ENCODE measurements at places on chromosomes 2 and 18.

DNA sequence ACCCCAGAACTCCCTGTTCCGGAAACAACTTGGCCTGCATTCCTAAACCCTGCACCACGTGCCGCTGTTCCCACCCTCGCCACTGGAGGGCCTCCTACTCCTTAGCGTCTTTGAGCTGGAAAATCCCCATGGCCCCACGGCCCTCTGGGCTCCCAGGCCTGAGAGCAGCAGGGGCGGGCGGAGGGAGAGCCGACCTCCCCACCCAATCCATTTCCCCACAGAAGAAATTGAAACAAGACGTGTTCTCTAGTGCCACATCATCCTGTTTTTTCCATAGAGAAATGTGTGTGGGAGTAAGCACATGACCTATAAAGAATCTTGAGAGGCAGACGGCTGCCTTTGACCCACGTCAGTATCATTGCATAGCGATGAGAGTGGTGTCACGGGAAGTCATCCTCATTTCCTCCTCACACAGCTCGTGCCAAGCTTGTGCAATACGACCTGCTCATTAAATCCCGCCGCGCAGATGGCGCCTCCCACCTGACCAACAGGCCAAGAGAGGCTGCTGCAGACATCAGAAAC lies 79.2 kb downstream of the LAMA1 start:
- DNase-seq: no peak

DNA sequence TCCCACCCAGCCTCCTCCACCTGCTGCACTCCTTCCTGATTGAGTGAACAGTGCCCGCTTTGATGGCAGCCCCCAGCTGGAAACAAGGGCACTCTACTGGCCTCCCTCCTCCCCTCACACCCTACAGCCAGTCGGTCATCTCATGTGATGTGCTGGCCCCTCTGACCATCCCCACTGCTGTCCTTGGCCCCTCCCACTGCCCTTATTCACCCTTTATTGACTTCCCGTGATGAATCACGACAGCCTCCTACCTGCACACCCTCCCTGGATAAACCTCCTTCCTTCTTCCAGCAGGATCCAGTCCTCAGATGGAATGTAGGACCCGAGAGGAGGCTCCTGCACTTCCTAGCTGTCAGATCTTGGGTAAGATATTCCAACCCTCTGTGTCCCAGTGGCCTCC lies 186.5 kb upstream of the SH3BP4 start:
- no peak for DNase-seq

- DNase-seq: no peak
Measured at GRCh38 chr2:17539611-17540092, 844 bp upstream of the VSNL1 start.

DNA sequence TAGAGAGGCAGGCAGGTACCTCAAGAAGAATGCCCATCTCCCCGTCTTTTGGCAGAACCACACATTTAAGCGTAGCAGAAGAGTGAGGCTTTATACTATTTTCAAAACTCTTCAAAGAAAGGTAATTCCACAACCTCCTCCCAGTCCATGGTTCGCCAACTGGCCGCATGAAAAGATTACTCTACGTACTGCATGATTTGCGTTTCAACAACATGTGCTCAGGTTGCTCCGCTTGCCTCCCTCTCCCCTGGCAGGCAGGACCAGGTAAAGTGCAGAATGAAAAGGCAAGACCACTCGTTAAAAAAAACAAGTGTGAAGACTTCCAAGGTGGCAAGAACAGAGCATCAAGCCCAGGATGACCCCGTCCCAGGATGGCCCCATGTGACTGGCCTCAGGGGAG lies 143.7 kb downstream of the SP3 start:
- DNase-seq: no peak

DNA sequence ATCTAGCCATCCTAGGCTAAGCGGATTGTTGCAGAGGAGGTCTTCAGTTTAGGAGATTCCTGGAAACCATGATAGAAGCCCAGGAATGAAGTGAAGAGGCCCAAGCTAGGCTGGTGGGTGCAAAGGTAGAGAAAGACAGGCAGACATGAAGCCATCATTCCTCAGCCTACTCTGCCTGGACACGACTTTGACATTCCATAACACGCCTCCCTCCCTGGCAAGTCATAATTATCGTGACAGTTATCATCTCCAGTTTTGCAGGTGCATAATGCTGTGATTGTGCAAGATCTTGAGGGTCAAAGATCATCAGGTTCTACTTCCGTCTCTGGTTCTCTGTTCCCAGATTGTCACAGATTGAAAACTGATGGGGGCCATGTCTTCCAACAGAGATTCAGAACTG lies 15.2 kb upstream of the FZD5 start:
- DNase-seq: no peak

GRCh38 chr2:45648636-45649035 lies 2.8 kb upstream of the PRKCE start:
- no peak for DNase-seq

Measured in D721Med (cell line).